Activated naive CD4-positive, alpha-beta T cell (primary cell): ENCODE measurements at places on chromosomes 12 and 14.
A peak's percentile ranks its signal among the peaks of the same experiment; 100 is the strongest.

GRCh38 chr14:75928690-75929181 lies 53.1 kb downstream of the TGFB3 start:
- no peak for DNase-seq

- no peak for DNase-seq
Measured at GRCh38 chr12:6311822-6312528, 1.5 kb downstream of the PLEKHG6 start.

- DNase-seq, result no peak
Measured at GRCh38 chr14:50303744-50304471, 8.1 kb downstream of the L2HGDH start.

GRCh38 chr12:78797196-78797931 lies 67.2 kb upstream of the SYT1 start:
- DNase-seq, result no peak

DNA sequence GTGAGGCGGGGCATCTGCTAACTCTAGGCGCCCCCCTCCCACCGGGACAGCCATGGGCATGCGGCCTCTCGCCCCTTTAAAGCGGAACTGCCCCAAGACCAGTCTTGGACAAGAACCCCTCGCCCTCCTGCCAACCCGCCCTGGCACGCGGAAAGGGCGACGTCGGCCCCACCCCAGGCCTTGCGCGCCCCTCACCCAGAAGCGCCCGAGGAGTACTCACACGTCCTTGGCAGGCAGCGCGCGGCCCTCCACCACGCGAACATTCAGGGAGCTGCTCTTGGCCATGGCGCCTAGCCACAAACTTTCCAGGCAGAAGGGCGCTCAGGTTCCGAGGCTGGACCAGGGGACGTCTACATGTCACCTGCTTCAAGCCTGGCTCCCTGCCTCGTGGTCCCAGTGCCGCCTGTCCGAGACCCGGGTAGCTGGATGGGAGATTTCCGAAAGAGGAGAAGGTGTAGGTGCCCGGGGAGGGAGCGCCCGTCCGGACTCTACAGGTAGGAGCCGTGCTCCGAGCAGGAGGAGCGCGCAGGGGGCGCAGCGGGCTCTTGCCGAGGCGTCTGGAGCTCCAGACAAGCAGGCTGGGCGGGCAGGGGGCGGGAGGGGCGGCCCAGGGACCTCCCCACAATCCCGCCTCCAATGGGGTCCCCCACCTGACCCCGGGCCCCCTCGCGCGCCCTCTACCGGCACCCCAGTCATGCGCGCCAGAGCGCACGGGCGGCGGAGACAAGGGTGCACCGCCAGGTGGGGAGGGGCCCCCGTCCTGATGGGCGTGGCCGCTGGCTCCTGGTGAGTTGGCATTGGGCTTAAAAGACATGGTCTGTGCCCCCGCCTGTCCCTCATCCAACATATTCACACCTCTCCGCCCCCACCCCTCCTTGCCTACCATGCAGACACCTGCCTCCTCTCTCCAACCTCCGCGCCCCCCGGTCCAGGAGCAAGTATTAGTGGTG lies at the start of gene RASAL1:
Gene RASAL1, minus strand, starts transcription at position 584 of the 950 bp plus-strand sequence. Its CDS starts 299 bp downstream, at position 285.
- DNase-seq, result peak; percentile 82

DNA sequence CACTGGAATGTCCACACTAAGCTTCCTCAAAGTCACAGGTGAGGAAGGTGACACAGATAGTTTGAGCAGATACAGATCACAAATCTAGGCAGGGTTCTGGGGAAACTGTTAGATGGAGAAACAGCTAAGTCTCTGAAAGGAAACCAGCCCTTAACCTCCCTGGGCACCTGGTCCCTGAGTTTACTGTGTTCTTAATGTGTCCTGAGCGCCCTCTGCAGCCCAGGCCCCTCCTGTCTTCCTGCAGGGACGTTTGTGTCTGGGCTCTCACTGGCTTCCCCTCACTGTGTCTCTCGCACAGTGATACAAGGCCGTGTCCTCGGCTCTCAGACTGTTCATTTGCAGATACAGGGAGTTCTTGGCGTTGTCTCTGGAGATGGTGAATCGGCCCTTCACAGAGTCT lies 684.3 kb downstream of the TMEM121 start:
- no peak for DNase-seq

GRCh38 chr14:57833323-57833722 lies 32.6 kb downstream of the SLC35F4 start:
- no peak for DNase-seq

DNA sequence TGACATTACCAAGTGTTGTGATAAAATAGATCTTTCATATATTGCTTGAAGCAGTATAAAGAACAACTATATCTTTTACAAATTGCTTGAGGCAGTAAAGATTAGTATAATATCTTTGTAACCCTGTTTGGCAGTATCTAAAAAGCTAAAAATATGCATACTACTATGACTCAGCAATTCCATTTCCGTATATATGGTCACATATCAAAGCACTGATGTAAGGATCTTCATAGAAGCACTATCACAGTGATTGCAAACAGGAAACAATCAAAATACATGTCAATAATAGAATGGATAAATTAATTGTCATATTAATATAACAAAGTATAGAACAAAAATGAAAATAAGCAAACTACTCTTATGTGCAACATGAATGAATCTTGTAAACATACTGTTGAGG lies 158.4 kb upstream of the IGF1 start:
- DNase-seq, result no peak

DNA sequence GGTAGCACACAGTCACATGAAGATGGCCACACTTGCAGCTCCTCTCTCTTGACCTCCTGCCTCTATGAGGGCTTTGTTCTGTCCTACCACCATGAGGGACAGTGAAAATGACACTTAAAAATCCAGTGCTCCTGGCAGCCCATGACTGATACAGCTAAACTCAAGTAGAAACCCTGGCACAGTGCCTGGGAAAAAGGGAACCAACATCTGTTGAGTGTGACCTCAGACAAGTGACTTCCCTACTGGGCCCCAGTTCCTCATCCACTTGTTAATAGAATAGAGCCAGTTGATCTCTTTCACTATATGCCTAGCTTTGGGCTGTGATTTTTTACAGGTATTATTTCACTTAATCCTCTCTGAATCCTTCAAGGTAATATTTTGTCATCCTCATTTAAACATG lies 4.8 kb downstream of the GUCY2C start:
- DNase-seq, result no peak

DNA sequence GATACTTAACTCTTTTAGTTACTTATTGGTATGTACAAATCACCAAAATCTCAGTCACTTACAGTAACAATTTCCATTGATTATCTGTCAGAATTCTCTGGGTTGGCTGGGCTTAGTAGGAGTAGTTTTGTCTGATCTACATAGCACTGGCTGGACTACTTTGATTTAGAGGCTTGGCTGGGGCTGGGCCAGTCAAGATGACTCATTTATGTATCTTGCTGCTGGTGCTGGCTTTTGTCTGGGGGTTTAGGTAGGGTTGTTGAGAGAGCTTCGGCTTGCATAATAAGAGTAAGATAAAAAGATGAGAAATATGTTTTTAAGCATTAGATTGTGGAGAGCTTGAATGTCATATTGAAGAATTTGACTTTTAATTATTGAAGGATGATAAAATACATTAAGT lies 1093.7 kb downstream of the SLC6A15 start:
- no peak for DNase-seq

DNA sequence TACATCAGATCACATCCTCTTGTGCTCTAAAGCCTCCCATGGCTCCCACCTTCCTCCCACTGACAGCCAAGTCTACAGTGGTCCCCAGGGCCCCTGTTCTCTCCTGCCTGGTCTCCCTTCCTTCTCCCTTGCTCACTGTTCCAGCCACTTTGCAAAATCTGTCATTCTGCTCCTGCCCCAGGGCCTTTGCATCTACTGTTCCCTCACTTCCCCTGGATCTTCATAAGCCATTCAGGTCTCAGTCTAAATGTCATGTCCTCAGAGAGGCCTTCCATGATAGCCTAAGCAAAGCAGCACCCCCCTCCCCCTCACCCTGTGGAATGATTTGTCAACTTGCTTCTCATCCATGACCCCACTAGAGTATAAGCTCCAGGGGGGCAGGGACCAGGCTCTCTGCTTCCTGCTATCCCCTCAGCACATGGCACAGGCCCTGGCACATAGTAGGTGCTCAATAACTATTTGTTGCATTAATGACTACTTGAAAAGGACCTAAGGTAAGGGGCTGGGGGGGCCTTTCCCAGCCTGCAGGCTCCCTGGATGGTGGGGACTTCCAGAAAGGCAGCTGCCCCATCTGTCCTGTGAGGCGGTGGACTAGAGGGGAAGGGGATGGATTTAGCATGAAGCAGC lies 5.0 kb downstream of the SLC8B1 start:
- DNase-seq, result no peak

DNA sequence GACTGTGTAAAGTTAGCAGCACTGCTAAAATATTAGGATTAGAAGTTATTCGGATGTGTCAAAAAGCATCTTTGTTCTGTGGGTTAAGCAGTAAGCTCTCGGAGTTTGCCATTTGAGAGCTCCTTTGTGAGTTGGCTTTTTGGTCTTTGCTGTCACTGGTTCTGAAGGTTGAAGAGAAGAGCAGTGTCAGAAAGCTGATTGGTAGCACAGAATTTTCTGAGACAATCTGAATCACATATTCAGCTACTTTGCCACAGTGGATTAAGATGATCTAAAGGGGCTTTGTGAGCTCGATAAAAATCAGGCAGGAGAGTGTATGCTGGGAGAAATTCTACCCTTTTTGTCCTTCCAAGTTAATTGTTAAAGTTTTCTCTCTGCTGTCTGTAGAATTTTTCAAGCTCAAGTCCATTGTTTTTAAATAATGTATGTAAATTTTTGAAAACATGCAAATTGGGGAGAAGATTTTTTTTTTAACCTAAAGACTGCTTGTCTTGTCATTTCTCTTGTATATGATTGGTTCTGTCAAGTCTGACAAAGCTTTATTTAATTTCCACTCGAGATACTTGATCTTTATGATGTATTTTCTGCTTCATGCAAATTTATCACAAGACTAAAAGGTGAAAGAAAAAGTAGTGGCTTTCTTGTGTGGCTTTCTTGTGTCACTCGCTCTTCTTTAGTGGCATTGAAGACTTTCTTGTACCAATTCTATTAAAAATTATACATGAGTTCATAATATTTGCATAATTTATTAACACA lies 307.3 kb downstream of the EGLN3 start:
- no peak for DNase-seq

DNA sequence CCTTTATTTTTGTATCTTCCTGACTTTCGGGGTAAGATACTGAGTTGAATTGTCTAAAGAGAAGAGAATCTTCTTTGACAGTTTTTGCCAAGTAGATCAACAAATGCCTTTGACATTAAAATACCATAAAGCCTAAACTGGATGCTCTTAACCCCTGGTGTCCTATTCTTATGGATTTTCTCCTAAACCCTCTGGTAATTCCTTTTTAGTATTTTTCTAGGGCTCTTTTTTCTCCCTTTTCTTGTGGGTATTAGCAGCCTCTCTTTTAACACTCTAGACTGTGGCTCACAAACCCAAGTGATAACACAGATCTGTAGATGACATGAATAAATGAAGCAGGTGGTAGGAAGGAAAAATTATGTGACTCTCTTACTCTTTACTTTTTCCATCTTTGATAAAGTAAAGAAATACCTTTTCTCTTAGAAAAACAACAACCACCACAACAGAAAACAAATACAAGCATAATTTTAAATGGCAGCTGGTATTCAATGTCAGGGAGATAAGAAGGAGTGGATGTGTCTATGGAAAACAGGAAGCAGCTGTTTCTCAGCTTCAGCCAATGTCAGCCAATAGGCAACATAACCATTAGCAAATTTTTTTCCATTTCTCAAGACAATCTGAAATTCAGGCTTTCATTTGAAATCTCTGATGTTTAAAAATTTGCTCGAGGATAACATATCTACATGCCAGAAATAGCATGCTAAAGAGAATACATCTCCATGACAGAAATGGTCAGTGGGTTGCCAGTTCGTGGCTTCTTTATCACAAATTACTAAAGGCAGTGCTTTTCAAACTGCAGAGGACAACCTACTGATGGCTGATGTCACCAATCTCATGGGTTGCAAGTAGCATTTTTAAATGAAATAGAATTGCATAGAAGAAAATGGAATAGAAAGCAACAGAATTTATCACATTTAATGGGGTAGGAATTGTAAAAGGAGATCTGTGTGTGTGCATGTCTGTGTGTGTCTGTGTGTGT lies 123.1 kb upstream of the KRR1 start:
- DNase-seq, result no peak

GRCh38 chr12:92558806-92559205 lies 144.0 kb upstream of the PLEKHG7 start:
- DNase-seq, result no peak

DNA sequence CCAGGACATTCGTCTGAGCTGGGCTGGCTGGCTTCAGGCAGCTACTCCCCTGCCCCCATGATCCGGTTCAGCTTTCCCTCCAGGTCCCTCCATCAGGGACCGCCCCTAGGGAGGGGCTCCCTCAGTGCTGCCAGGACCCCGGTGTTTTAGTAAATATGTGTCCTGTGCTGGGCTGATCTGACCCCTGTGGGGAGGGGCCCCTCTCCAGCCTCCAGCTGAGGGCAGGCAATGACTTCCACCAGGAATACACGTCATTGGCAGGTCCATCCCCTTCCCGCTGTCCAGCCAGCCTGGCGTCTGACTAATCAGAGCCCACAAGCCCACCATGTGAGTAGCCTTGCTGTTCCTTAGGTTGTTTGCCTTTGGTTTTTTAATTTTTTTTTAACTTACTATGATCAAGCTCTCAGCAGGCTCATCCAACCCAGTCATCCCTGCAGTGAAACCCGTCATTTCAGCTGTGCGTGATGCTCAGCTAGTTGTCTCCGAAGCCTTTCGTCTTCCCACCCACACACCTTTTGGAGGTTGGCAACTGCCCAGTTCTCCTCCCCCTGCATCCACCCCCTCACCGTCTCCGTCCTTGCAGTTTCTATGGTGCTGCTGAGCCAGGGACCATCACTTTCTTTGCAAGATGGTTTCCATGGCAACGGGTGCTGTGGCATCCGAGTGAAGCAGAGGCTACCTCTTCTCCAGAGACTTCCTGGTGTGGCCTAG lies 16.0 kb upstream of the SERPINA4 start:
- no peak for DNase-seq
